CD4-positive, alpha-beta T cell treated with Interleukin-6 at 100 ng/mL for 8 hours (primary cell): ENCODE measurements at places on chromosomes 3 and 15.

DNA sequence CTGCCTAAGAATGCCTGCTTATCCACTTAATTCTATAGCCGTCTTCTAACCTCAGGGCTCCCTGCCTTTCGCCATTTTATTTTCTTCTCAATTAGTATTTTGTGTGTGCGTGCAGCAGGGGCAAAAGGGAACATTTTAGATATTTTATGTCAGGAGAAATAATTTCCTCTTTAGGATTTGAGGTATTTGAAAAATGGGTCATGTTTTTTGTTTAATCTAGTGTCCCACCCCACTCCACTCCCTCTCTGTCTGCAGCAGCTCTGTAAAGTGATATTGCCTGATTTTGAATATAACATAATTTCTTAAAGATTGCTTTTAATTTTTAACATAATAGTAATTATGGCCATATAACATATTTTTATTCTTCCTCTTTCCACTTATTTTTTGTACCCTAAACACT lies 593.2 kb upstream of the DPPA4 start:
- no peak for DNase-seq

GRCh38 chr3:38348903-38349302 lies 2.3 kb downstream of the XYLB start:
- DNase-seq, result no peak

- DNase-seq, result no peak
Observed at GRCh38 chr3:14423963-14424362, 21.6 kb downstream of the SLC6A6 start.

DNA sequence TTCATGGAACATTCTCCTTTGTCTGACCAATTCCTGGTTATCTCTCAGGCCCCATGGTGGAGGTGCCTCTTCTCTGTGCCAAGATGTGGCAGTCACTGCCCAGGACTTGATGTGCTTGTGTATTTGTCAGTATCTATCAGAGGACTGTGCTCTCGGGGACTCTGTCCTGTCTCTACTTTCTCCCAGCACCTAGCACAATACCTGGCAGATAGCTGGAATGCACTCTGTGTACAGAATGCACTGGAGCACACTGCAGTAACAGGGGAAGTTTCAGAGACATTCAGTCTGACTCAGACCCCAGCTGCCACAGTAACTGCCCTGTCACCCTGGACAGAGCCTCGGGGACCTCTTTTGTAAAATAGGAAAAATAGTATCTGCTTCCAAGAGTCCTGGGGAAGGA lies 34.6 kb upstream of the SV2B start:
- no peak for DNase-seq

- no peak for DNase-seq
Observed at GRCh38 chr3:141858312-141858711, 18.1 kb upstream of the ATP1B3 start.

- no peak for DNase-seq
Observed at GRCh38 chr15:90617171-90617570, 87.4 kb downstream of the CRTC3 start.

DNA sequence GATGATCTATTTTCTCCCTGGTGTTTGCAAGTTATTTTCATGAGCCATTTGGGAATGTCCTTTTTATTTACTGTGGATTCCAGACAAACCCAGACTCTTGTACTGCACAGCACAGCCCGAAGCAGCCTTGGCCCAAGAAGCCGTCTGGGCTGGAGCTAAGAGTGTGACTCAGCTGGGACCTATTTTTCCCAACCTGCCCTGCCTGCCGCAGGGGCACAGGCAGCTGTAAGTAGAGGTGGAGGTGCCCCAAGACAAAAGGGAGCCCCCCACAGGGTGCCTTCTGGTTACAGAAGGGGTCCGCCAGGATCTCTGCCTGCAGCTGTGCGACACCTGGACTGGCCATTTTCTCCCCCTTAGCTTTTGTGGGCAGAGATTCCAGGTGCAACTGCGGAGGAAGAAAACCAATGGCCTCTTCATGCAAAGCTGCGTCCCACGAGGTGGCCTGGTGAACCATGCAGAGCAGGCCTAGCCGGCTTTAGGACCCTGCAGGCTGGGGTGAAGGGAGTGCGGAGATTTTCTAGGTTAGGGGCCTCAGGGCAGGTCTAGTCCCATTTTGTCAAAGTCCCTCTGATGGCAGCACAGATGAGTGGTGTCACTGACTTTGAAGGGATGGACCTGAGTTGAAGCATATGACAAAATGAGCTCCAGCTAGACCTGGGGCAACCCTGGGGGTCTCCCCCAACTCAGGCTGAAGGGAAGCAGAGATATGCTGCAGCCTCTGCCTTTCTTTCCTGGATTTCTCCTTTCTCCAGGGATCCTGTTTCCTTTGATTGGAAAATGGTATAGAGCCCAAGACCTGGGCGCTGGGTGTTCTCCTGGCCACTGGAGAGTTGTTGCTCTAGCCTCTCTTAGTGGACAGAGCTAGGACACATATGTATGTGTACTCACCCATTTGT lies 131.2 kb downstream of the KLF13 start:
- DNase-seq, result no peak

GRCh38 chr3:77414881-77415280 lies 375.0 kb downstream of the ROBO2 start:
- DNase-seq, result no peak

GRCh38 chr3:13044496-13045240 lies 28.6 kb downstream of the IQSEC1 start:
- no peak for DNase-seq

GRCh38 chr3:142907996-142908395 lies 19.1 kb upstream of the PCOLCE2 start:
- no peak for DNase-seq

DNA sequence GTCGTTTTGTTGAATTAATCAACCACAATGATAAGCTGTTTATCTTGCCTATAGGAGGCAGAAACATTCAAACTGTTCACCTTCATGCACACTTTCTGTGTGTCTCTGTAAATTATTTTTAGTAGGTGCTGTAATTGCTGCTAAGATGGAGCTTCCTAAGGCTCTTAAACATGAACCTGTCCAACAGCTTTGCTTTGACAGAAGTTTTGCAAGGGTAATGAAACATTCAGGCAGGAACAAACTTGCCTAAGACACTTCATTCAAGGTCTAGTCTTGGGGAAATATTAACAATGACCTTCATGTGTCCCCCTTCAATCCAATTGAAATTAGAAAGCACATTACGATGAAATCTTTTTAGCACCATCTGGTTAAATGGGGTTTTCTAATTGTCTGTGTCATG lies 156.1 kb downstream of the DIPK2A start:
- DNase-seq, result no peak

- DNase-seq, result no peak
Observed at GRCh38 chr15:60223176-60223575, 174.6 kb downstream of the ANXA2 start.

DNA sequence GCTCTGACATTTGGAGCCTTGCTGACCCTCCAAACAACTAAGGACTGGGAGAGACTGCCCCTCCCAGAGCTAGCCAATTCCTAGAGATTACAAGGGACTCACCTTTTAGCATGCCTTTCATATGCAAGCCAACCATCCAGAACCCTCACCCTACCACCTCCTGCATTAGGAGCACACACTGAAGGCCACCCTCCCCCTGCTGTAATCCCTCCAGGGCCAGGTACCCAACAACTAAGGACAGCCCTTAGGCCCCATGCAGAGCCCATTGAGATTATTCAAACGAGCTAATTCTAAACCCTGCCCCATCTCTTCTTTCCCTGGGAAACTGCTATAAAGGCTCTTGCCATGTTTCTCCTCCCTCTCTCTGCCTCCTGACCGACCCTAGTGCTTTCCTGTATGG lies 352.6 kb downstream of the ERC2 start:
- DNase-seq, result no peak

GRCh38 chr3:87128006-87128405 lies 99.1 kb upstream of the CHMP2B start:
- no peak for DNase-seq

DNA sequence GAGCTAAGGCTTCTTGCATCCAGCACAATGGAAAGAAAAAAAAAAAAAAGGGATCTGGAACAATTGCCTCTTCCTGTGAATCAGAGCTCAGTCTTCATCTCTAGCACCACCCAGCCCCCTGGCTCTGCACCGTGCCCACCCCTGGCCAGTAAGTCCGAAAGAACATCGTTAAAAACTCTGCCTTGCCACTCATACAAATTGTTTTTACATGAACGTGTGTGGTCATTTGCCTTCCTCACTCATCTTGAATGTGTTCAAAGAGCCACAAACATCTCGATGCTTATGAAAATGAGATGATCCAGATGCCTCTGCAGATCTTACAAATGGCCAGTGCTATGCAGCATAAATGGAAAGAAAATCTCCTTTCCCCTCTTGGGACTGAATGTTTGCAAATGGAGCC lies 400.0 kb upstream of the PPP2R3A start:
- DNase-seq, result no peak

- no peak for DNase-seq
Observed at GRCh38 chr3:170467007-170467406, 48.3 kb downstream of the CLDN11 start.

- DNase-seq, result no peak
Observed at GRCh38 chr3:171876680-171877147, 33.6 kb downstream of the TMEM212 start.

GRCh38 chr15:45265506-45265905 lies 13.5 kb downstream of the SLC28A2 start:
- no peak for DNase-seq

- DNase-seq, result no peak
Observed at GRCh38 chr15:99228120-99228770, 21.1 kb downstream of the TTC23 start.

- no peak for DNase-seq
Observed at GRCh38 chr3:107986505-107986904, 104.3 kb downstream of the CD47 start.

GRCh38 chr15:59443341-59444072 lies 5.5 kb downstream of the FAM81A start:
- no peak for DNase-seq

- no peak for DNase-seq
Observed at GRCh38 chr15:74340150-74340549, 27.3 kb downstream of the CYP11A1 start.

GRCh38 chr3:186340204-186340603 lies 21.8 kb downstream of the DGKG start:
- DNase-seq, result no peak

GRCh38 chr3:128549283-128550112 lies 56.5 kb upstream of the GATA2 start:
- DNase-seq, result no peak

- DNase-seq, result no peak
Observed at GRCh38 chr3:161630794-161631193, 134.2 kb downstream of the OTOL1 start.

- DNase-seq, result no peak
Observed at GRCh38 chr3:171838218-171838720, 4.9 kb upstream of the TMEM212 start.

GRCh38 chr3:13022348-13023234 lies 50.6 kb downstream of the IQSEC1 start:
- no peak for DNase-seq

DNA sequence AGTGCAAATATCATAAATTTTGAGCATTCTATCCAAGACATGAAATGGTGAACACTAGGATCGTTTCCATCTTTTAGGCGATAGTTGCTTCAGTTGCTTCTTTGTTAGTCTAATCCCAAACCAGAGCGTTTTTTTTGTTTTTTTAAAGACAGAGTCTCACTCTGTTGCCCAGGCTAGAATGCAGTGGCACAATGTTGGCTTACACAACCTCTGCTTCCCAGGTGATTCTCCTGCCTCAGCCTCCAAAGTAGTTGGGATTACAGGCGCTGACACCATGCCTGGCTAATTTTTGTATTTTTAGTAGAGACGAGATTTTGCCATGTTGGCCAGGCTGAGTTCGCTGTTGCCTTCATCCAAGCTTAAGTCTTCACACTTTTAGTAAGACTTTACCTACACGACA lies 265.3 kb downstream of the SHQ1 start:
- DNase-seq, result no peak

DNA sequence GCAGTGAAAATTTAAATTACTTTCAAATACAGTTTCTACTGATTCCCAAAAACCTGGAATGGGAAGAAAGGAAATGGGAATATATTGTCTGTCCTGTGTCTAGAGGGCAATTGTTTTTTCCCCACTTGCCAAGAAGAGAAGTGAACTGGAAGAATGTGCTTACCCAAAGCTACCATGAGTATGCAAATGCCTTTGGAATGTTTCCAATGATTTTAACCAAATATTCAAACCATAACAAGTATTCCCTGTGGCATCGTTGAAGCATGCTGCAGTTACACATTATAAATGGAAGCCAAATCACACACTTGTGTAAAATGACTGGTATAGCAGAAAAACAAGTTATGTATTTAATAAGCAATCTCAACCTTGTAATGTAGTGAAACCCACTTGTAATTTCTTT lies 368.2 kb downstream of the GBE1 start:
- DNase-seq, result no peak

- no peak for DNase-seq
Observed at GRCh38 chr3:102514241-102514640, 79.4 kb downstream of the ZPLD1 start.

GRCh38 chr3:182802413-182803390 lies 9.4 kb downstream of the ATP11B start:
- no peak for DNase-seq

- DNase-seq, result peak; percentile 59
Observed at GRCh38 chr15:56042982-56043980, 49.9 kb upstream of the NEDD4 start.

DNA sequence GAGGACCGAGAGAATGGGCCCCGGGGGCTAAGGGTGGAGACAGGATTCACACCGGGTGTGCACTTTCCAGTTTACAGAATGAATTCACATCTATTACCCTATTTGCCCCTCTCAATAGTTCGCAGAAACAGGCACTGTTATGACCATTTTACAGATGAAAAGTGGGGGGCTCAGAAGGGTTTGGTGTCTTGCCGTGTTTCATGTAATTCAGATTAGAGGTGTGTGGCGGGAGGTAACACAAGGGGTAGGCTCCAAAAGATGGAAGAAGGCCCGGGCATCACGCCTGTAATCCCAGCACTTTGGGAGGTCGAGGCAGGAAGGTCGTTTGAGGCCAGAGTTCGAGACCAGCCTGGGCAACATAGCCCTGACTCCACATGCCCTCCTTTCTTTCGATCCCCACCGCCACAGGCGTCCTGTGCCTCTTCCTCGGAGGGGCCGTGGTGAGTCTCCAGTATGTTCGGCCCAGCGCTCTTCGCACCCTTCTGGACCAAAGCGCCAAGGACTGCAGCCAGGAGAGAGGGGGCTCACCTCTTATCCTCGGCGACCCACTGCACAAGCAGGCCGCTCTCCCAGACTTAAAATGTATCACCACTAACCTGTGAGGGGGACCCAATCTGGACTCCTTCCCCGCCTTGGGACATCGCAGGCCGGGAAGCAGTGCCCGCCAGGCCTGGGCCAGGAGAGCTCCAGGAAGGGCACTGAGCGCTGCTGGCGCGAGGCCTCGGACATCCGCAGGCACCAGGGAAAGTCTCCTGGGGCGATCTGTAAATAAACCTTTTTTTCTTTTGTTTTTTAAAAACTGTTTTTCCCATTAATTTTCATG lies 3.4 kb downstream of the DUOXA2 start:
- DNase-seq, result no peak

DNA sequence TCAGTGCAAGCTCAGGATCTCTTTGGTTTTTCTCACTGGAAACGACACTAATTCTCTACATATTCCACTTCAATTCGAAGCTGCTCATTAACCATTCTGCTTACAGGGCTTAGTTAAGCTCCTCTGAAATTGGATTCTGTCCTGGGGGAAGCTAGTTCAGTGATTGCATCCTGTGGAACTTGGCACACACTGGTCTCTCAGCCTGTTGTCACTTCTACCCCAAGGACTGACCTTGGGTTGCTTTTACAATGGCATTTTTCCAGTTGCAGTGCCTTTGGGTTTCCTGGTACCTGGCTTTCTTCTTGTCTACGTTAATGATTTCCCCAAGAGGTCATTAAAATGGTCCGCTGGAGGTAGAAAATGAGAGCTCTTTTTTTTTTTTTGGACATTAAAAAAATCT lies 33.3 kb upstream of the GABRB3 start:
- no peak for DNase-seq
